ENCODE measurements at places on chromosomes 6 and 20.

DNA sequence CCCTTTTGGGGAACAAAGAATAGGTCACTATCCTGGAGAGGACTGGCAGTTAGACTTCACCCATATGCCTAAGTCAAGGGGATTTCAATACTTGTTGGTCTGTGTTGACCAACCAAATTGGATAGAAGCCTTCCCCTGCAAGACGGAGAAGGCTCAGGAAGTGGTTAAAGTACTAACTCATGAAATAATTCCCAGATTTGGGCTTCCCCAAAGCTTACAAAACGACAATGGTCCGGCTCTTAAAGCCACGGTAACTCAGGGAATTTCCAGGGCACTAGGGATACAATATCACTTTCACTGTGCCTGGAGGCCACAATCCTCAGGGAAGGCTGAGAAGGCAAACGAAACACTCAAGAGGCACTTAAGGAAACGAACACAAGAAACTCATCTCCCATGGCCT is 223.1 kb downstream of the GMPR start:
- no peak overlapping the region for H3K4me3 ChIP-seq
- H3K27ac ChIP-seq: no peak overlapping the region
- H3K27me3 ChIP-seq: no peaks in the 10 kb centered on the region
- H3K36me3 ChIP-seq: no peaks in the 10 kb centered on the region
- no peak for DNase-seq
- no peaks in the 10 kb centered on the region for H3K4me1 ChIP-seq

- H3K4me3 ChIP-seq: no peak overlapping the region
- H3K27me3 ChIP-seq: no peaks in the 10 kb centered on the region
- H3K36me3 ChIP-seq: no peaks in the 10 kb centered on the region
- no peaks in the 10 kb centered on the region for H3K4me1 ChIP-seq
Measured at GRCh38 chr6:150140236-150140969, 2.4 kb upstream of the PPP1R14C start.

GRCh38 chr6:87700397-87701343 is 1.4 kb downstream of the AKIRIN2 start:
- peak overlapping the region; percentile 93 for H3K4me3 ChIP-seq
- no peaks in the 10 kb centered on the region for H3K36me3 ChIP-seq
- H3K27me3 ChIP-seq: no peaks in the 10 kb centered on the region
- peaks cover 14% of the 10 kb centered on the region for H3K4me1 ChIP-seq
- peak; percentile 58 for DNase-seq

DNA sequence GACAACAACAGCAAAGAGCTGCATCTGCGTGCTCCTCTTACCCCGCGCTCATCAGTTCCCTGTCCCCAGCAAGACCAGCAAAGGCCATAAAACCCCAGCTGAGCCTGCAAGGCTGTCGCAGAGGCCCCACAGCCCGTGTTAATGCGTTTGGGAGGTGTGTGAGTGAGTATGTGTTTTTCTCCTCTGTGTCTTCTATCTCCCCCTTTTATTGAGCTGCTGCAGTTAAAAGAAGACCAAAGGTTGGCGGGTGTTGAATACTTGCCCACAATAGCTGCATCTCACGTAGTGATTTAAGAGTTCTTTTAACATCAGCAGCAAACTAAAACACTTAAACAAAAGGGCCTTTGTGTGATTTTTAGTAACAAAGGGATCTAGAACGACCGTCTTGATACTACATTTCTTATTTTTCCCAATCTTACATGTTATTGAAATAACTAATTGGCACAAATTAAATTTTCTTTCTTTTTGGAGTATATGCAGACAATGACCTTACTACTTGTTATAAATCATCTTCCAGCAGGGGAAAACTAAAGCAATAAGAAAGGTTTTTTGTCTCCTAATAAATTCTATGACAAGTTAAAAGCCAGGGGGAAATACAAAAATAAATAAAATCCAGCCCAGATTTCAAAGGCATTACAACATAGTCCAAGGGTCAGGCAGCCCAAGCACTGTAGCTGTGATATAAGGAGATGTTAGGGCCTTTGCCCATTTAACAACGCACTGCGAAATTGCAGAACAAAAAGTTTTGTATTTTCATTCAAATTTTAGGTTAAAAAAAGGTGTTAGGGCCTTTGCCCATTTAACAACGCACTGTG is 27.2 kb upstream of the CNKSR3 start:
- no peak overlapping the region for H3K27ac ChIP-seq
- no peak for DNase-seq
- H3K4me1 ChIP-seq: no peaks in the 10 kb centered on the region
- H3K27me3 ChIP-seq: no peaks in the 10 kb centered on the region
- no peak overlapping the region for H3K4me3 ChIP-seq

DNA sequence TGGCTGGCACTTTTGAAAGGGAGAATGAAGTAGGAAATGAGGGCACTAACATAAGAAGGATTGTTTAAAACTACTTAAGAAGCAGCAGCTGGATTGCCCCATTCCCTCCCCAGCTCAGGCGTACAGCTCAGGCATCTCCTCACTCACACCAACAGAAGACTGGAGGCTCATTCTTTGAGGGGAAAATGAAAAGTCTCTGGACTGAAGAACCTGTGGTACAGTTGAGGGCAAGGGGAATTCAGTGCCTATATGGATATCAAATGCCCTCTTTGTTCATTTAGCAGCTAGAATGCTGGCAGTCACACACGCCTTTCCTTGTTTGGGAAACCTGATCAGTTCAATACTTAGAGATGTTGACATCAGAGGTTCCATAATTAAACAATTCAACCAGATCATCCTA is 502.1 kb upstream of the SOX4 start:
- no peaks in the 10 kb centered on the region for H3K36me3 ChIP-seq
- H3K4me3 ChIP-seq: no peak overlapping the region
- no peak overlapping the region for H3K27ac ChIP-seq
- no peak for DNase-seq

DNA sequence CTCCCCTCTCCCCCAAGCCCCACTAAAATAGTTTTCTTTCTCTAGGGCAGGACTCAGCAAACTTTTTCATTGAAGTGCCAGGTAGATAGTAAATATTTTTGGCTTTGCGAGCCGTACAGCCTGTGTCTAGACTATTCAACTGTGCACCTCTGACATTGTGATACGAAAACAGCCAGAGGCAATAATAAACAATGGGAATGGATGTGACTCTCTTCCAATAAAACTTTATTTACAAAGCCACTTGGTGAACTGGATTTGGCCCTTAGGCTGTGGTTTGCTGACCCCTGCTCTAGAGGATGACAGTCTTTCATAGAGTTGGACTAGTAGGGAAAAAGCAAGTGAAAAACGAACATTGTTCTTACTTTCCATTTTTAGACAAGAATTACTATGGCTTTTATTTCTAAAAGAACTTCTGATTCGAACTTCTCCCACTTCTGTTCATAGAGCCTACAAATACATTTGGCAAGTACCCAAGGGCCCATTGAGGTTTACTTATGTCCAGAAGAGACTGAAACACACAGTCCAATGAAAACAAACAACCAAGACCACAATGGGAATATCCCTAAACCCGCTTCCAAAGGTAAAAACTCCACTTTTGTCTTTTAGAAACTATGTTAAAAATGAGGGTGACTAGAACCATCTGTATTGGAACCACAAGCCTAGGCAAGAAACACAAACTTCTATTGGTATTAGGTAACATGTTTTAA is 46.4 kb upstream of the CDKAL1 start:
- H3K36me3 ChIP-seq: no peaks in the 10 kb centered on the region
- no peaks in the 10 kb centered on the region for H3K27me3 ChIP-seq
- no peak overlapping the region for H3K4me3 ChIP-seq

DNA sequence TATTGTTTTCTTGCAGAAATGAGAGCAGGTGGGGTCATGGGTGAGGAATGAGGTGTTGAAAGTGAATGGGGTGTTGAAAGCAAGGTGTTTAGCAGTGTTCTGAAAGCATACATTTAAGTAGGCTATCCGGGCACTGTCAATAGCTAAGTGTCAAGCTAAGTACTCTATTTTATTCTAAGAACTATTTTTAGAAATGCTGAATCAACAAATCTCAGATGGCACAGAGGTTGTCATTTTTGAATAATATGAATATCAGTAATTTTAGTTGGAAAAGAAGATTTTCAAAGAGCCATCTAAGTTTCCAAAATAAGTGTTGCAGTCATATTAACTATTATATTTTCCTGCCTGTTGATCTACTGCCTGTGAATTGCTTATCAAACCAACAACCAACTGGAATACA is 21.7 kb upstream of the SLC17A3 start:
- no peaks in the 10 kb centered on the region for H3K27me3 ChIP-seq
- no peak overlapping the region for H3K4me3 ChIP-seq
- no peaks in the 10 kb centered on the region for H3K4me1 ChIP-seq
- H3K36me3 ChIP-seq: no peaks in the 10 kb centered on the region
- no peak for DNase-seq

GRCh38 chr6:165404697-165405096 is 95.3 kb upstream of the C6orf118 start:
- no peak overlapping the region for H3K4me3 ChIP-seq
- H3K36me3 ChIP-seq: no peaks in the 10 kb centered on the region
- H3K4me1 ChIP-seq: no peaks in the 10 kb centered on the region
- DNase-seq: no peak

DNA sequence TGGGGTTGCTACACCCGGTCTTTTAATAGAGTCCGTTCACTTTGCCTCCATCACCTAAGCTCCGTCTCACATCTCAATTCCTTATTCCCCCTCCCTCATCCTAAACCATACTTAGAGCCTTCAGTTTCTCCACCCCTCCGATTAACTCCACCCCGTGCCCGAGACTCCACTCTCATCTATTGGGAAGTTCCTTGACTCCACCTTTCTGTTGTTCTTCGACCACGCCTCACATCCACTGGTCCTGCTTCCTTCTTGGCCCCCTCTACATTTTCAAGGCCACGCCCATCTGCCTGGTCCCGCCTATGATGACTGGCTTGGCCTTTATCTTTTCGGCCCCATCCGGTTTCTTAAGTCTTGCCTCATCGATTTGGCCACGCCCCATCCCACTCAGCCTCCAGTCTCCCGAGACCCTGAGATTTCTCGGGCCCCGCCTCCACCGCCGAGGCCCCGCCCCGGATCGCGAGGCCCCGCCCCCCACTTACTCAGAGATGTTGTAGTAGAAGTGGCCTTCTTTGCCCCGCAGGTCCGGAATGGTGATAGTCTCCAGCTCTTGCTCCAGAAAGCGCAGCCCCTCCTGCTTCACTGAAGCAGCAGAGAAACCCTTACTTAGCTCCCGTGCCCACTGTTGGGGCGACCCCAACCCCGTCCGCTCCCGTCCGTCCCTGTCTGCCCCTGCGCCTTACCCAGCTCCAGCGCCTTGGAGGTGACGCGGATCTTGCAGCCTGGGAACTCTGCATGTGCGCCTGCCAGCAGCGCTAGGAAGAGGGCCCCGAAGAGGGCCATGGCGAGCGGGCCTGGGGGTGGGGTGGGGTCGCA is 1.1 kb downstream of the PLTP start:
- DNase-seq: peak; percentile 95
- H3K27ac ChIP-seq: peak overlapping the region; percentile 65
- H3K27me3 ChIP-seq: peaks cover 17% of the 10 kb centered on the region
- H3K36me3 ChIP-seq: peaks cover 3% of the 10 kb centered on the region
- H3K4me1 ChIP-seq: peaks cover 12% of the 10 kb centered on the region
- H3K4me3 ChIP-seq: peak overlapping the region; percentile 65

DNA sequence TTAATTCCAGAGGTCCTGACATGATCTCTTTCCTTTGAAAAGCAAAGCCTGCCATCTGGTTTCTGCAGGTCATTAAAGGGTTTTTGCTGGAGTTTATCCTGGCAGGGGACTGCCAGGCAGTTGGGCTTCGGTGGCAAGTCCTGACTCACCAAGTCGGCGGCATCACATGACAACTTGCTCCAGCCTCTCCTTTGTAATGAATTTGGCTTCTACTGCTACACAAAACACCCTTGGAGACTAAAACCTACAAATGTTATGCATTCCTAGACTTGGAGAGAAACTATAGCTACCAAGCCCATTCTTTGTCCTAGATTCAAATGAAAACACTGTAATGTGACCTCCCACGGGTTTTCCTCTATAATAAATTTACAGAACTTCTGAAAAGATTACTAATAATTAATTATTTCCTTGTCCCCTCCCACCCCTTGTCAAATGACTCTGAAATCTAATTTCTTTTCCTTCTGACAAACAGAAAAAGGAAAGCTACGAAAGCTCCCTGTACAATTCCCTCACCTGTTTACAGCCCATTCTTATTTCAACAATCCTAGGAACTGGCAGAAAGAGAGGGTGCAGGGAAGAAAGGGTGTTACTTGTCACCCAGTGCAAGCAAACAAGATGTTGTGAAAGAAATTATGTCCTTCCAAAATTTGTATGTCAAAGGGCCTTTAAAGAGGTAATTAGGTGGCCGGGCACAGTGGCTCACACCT is 62.9 kb downstream of the QRSL1 start:
- no peak overlapping the region for H3K27ac ChIP-seq
- H3K27me3 ChIP-seq: no peaks in the 10 kb centered on the region
- H3K36me3 ChIP-seq: no peaks in the 10 kb centered on the region

DNA sequence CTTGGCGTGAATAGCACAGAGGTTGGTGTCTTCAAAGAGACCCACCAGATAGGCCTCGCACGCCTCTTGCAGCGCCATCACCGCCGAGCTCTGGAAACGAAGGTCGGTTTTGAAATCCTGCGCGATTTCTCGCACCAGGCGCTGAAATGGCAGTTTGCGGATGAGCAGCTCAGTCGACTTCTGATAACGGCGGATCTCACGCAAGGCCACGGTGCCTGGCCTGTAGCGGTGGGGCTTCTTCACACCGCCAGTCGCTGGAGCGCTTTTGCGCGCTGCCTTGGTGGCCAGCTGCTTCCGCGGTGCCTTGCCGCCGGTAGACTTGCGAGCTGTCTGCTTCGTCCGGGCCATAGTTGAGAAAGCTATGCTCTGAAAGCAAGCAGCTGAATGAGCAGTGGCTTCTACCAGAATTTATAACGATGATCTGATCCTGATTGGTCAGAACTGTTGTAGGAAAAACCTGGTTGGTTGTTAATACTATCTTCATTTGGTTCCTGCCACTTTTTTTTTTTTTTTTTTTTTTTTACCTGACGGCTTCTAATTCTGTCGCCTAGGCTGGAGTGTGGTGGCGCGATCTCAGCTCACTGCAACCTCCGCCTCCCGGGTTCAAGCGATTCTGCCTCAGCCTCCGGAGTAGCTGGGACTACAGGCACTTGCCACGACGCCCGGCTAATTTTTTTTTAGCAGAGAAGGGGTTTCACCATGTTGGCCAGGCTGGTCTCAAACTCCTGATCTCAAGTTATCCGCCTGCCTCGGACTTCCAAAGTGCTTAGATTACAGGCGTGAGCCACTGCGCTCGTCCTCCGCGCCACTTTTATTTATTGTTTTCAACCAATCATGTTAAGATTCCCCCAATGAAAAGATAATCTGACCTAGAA is 21.5 kb downstream of the OR2B2 start:
- H3K27ac ChIP-seq: no peak overlapping the region
- peaks cover 4% of the 10 kb centered on the region for H3K4me1 ChIP-seq
- no peaks in the 10 kb centered on the region for H3K36me3 ChIP-seq
- peak; percentile 24 for DNase-seq
- H3K4me3 ChIP-seq: peak overlapping the region; percentile 54
- H3K27me3 ChIP-seq: peaks cover 40% of the 10 kb centered on the region
